Stimulated activated CD4-positive, alpha-beta T cell treated with anti-CD3 and anti-CD28 coated beads, Interleukin-15, amount 100 ng/mL, for 1 hour (primary cell): ENCODE measurements at places on chromosomes 12 and 14.

GRCh38 chr12:56769868-56770267 is 6.7 kb downstream of the HSD17B6 start:
- DNase-seq = no peak

- DNase-seq = no peak
Measured at GRCh38 chr12:96020314-96021003, 14.9 kb downstream of the LTA4H start.

GRCh38 chr14:58901826-58902225 is 264.1 kb downstream of the DACT1 start:
- DNase-seq = no peak

- DNase-seq = no peak
Measured at GRCh38 chr12:59294221-59294620, 301.6 kb upstream of the SLC16A7 start.

- DNase-seq = no peak
Measured at GRCh38 chr14:103313704-103314103, 20.3 kb upstream of the EIF5 start.

DNA sequence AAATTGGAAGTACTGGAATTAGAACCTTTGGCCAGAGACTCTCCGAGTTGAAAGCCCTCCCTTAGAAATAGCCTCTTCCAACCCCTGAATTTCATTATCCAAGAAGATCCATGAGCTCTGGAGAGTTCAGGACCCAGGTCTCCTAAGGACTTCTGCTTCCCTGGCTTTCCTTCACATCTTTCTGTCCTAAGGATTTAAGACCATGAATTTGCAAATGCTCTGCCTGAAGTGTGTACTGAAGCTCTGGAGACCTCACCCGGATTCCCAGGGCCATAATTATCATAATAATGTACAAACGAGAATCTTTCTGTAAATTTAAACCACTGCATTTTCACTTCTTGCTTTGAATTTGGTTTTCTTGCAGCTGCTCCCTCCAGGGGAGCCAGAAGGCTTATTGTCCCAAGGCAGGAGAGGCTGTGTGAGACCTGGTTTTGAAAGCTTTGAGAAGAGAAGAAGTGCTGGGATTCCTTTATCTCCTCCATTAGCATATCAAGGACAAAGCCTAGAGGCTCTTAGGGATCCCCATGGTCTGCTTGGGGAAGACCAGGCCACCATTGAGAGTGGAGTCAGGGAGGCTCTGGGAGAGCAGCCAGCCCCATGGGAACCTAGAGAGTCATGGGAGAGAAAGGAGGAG is 41.1 kb downstream of the GLRX5 start:
- DNase-seq = no peak

- DNase-seq = no peak
Measured at GRCh38 chr14:61433169-61433568, 111.8 kb downstream of the PRKCH start.

GRCh38 chr14:101762530-101763101 is 1.1 kb downstream of the PPP2R5C start:
- no peak for DNase-seq

- no peak for DNase-seq
Measured at GRCh38 chr12:116182359-116183063, 95.0 kb downstream of the MED13L start.

DNA sequence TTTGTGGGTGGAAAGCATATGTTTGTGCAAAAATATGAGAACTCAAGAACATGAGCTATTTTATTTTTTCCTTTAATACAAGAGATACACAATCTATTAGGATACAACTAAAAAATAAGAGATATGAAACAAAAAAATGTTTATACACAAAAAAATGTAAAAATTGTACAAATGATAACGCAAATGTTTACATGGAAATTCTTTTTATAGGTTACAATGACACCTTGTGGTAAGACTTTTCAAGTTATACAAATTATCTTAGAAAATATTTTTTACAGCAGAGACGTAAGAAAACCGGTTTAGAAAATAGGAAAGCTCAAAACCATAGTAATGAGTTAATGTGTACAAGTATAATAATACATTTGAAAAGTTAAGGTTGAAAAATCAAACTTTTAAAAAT is 25.5 kb downstream of the CEP83 start:
- no peak for DNase-seq

- DNase-seq = no peak
Measured at GRCh38 chr12:103769240-103769945, 71.6 kb downstream of the NT5DC3 start.

GRCh38 chr14:93330609-93331000 is 2.2 kb downstream of the BTBD7 start:
- no peak for DNase-seq

GRCh38 chr14:86944434-86944833 is 1048.5 kb downstream of the GALC start:
- no peak for DNase-seq

- DNase-seq = no peak
Measured at GRCh38 chr14:33454707-33455106, 496.2 kb downstream of the EGLN3 start.

DNA sequence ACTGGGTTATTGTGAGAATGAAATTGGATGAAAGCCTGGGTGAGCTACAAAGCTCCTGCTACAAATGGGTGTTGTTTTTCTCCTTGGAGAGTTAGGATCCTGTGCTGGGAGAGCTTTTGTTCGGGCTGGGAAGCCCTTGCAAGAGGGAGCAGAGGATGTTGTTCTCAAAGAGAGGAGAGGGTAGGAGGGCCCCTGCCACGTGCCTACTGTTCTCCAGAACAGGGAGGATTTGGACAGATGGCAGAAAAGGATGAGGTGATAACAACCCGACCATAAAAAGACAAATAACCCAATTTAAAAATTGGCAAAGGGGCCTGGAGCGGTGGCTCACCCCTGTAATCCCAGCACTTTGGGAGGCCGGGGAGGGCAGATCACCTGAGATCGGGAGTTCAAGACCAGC is 68.8 kb downstream of the GALNT16 start:
- DNase-seq = no peak

DNA sequence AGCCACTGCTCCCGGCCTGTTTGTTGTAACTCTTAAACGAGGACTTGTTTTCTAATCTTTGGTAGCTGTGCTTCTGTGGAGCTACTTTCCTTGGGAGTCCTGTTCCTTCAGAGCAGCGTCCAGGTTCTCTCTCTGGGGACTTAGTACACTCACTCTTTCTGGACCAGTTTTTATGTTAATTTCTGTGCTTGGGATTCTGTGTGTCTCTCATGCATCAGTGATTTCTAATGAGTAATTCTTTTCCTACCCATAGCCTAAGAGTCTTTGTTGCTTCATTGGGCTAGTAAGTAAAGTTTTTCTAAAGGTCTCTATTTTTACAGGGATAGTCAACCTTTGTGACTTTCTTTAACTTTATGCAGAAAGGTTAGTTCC is 289.3 kb downstream of the FBXL14 start:
- no peak for DNase-seq

DNA sequence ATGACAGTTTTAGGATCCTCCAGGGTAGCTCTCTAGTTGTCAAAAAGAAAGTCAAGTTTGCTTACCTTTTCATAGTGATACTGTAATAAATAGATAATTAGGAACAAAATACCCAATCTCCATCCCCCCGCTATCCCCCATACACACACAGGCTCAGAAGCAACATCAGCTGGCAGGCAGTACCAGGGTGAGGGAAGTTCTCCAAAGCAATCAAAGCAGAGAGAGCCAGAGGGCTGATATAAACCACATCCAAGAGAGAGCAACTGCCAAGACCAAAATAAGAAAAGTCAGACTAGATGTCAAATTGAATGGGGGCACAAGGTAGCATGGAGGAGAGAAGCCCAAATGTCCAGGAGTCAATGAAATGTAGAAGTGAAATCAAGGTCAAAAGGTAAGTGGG is 80.2 kb upstream of the PTPRR start:
- no peak for DNase-seq

- DNase-seq = no peak
Measured at GRCh38 chr12:119236372-119236771, 57.6 kb downstream of the HSPB8 start.

DNA sequence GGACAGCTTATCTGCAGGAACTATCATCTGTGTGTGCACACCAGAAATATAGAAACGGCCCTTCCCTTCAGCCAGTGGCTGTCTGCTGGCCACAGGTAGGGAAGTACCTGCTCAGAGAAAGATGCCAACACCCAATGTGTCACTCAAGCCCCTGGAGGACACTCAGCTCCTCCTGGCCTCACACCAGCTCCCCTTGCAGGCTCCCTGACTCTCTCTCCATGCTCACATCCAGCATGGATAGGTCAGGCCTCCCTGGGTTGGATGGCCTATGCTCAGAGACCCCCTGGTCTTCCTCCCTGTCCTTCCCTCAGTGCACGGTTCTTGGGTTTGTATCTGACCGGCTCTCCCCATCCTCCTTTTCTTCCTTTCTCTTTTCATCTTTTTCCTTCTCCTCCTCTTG is 202.1 kb downstream of the BCL11B start:
- DNase-seq = no peak

- no peak for DNase-seq
Measured at GRCh38 chr14:70701610-70702009, 59.9 kb downstream of the TTC9 start.

- no peak for DNase-seq
Measured at GRCh38 chr14:96167224-96168148, 37.2 kb upstream of the BDKRB2 start.

DNA sequence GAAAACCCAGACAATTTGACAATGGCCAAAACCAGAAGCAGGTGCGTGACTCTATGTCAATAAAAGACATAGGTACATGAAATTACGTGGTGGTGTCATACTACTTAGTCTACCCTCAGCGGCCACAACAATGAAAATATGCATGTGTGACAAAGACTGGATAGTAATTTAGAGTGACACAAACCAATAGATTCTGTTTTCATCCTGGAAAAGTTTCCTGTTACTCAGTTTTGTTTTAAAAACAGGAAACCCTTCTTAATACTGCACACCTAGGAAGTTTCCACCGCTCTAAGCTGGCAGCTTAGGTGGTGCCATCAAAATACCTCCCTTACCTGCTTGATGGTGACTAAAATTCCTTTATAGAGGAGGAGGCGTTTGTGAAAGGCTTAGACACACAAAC is 15.1 kb downstream of the POU6F1 start:
- DNase-seq = no peak

- no peak for DNase-seq
Measured at GRCh38 chr12:127179176-127179575, 1087.8 kb upstream of the TMEM132C start.

- DNase-seq = no peak
Measured at GRCh38 chr12:17640615-17641014, 449.4 kb downstream of the RERGL start.

GRCh38 chr12:117063162-117063911 is 35.9 kb downstream of the TESC start:
- no peak for DNase-seq
